Cortex of kidney (tissue), 1 donor: ENCODE measurements at places on chromosomes 13 and 19.

GRCh38 chr19:3660493-3661219, 34.1 kb upstream of the CACTIN start:
- no peak for DNase-seq

- no peak for DNase-seq
Measured at GRCh38 chr13:80242728-80243427, 98.0 kb downstream of the SPRY2 start.

DNA sequence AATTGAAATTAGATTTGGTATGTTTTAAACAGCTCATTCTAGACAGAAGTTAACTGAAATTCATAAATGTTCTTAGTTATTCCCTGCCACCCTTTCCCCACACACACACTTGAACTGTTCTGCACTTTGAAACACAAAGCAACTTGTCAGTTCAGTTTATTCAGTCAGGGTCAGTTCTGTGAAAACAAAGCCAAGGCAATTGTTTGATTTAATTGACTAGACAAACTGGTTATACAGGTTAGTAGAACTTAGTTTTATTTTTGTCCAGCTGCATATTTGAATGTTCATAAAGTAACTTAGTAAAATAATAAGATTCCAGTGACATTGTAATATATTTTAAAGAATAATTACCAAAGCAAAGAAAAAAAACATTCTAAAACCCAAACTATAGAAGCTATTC, 98.3 kb upstream of the KLF5 start:
- DNase-seq, result no peak

DNA sequence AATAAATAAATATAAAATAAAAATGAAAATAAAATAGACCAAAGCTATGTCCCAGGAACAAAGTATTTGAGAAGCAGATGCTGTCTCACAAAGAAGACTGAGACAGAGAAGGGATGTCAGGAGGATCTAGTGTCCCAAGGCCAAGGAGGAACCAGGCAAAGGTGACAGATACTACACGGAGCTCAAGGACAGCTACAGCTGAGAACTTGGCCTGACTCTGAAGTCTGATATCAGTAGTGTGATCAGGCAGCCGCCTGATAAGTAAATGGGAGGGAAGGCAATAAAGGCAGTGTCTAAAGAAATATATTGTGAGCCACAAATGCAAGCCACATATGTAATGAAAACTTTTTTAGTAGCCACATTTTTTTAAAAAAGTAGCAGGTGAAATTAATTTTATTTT, 20.4 kb upstream of the NANOS3 start:
- no peak for DNase-seq

- DNase-seq, result no peak
Measured at GRCh38 chr19:14434543-14435319, 1.6 kb downstream of the PKN1 start.

GRCh38 chr19:38264486-38265212, at the start of gene SPINT2:
Gene SPINT2 (plus strand): TSS chr19:38264573. CDS start chr19:38264893, 320 bp downstream.
- DNase-seq, result no peak

GRCh38 chr13:23822252-23822824, 66.9 kb downstream of the MIPEP start:
- DNase-seq, result no peak

- no peak for DNase-seq
Measured at GRCh38 chr13:103287659-103288058, 221.4 kb upstream of the SLC10A2 start.

DNA sequence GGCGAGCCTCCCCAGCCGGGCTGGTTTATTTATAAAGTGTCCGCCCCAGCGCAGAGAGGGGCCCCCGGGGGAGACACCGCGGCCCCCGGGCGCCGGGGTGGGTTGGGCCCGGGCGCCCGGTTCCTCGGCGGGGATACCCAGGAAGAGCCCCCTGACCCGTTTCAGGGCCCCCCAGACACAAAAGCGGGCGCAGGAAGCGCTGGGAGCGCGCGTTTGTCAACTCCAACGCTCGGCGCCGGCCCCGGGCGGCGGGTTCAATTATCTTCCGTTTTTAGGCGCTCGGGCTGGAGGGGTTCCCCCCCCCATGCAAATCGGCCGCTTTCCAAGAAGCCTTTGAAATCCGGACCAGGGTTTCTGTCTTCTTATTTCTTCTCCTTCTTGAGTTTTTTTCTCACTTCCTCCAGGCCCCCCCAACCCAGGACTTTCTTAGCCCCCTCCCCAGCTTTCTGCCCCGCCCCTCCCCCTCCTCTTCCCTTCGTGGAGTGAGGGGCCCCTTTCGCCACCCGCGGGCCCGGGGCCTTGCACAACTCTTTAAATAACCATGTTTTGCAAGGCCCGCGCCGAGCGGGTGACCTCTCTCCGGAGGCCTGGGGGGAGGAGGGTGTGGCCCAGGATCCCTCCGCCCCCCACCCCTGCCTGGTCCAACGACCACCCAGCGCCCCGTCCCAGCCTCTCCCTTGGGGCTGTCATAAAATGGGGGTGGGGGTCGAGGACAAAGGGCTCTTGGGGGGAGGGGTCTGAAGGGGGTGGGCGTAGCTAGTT, 935 bp downstream of the ARID3A start:
- DNase-seq, result no peak

- DNase-seq, result no peak
Measured at GRCh38 chr13:70634893-70635292, 526.6 kb upstream of the KLHL1 start.

DNA sequence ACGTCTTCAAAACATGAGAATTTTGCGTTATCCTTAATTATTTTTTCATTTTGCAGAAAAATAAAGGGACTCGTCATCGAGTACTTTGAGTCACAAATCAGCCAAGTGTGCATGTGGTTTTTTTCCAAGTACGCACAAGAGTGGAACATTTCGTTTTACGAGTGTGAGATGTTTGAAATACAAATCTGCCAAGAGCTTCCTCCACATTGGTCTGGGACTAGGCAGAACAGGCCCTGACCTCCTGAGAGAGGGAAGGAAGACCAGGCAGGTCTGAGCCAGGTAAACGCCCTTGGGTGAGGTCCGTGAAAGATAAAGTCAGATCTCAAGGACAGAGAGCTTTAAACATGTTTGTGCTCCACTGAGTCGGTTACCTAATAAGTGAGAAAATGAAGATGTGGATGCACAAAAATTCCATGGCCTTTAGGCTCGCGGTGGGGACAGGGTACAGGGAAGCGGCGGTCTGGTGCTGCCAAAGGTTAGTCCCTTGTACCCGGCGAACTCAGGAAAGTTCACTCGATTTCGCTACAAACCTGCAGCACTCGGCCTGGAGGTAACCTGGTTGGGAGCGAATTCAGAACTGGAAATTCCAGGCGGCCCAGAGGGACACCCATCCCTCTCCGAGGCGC, 473 bp upstream of the ITM2B start:
- DNase-seq, result no peak

DNA sequence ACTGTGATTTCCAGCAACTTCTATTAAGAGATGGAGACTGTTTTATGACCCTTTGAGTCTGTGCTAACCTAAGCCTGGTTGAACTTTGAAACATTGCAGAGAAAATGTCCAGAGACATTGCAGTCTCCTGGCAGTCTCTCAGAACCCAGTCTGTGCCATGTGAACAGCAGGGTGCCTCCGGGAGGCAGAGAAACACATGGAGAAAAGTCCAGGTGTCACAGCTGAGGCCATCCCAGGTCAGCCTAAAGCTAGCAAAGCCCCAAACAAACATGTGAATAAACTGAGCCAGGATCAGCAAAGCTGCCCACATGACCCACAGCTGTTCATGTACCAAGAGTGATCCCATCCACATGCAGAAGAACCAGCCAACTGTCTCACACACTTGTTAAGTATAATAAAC, 7.8 kb downstream of the CYP4F11 start:
- DNase-seq, result no peak

- no peak for DNase-seq
Measured at GRCh38 chr13:79901336-79901735, 420.4 kb downstream of the NDFIP2 start.

DNA sequence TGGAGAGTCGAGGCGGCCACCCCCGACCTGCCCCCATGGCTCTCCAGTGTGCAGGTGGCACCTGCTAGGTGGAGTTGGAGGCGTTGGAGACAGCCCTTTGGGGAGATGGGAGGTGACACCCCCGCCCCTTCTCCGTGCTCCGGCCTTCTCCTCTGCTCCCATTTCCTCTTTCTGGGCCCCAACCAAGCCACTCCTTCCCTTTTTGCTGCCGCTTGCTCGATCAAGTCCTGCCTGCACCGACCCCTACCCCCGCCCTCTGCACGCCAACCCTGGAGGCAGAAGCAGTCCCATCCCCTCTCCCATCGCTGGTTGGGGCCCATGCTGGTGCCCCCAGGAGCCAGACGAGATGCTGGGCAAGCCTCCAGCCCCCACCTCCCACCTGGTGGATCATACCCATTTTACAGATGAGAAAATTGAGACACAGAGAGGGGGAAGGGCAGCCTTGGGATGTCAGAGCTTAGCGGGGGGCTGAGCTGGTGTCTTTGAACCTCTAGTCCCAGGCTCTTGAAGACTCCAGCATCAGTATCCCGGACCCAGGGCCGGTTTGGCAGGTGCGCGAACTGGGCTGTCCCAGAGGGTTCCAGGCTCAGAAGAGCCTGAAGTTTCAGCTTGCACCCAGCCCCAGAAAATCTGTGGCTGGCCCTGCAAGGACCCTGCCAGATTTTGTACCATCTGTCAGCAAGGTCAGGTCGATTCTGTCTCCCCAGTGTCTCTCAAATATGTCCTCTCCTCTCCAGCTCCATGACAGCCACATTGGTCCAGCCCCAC, 10.3 kb downstream of the GNA15 start:
- DNase-seq, result no peak

- no peak for DNase-seq
Measured at GRCh38 chr13:19592657-19593180, 31.4 kb upstream of the TPTE2 start.

DNA sequence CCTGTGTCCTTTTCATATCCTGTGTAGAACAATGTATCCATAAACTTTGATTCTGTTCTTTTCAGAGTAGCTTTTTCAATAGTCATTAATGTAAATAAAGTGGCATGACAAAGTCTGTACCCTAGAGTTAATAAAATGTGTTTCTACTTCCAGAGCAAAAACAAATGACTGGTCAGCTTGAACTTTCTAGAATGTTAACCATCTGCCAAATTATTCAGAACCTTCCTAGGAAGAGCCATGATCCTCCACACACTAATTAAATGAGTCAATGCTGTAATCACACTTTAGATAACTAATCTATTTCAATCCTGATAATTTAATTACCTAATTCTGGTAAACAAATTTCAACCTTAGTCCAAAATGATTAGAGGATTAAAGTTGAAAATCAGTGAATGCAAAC, 73.2 kb downstream of the DIAPH3 start:
- DNase-seq, result no peak

DNA sequence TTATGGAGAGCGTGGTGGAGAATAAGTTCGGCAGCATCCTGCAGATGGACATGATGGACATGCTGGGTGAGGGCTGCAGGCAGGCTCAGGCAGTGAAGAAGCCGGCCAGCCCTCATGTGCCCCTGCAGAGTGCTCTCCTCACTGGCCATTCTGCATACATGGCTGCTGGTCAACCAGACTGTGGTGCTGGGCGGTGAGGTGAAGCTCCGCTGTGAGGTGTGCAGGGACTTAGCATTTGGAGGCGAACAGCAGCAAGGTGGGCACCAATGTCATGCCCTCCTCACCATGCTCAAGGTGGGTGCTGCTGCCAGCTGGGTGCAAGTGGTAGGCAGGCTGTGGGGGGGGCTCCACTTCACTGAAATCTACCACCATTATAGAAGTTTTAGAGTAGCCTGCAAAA, 5.7 kb upstream of the ZNF492 start:
- no peak for DNase-seq

DNA sequence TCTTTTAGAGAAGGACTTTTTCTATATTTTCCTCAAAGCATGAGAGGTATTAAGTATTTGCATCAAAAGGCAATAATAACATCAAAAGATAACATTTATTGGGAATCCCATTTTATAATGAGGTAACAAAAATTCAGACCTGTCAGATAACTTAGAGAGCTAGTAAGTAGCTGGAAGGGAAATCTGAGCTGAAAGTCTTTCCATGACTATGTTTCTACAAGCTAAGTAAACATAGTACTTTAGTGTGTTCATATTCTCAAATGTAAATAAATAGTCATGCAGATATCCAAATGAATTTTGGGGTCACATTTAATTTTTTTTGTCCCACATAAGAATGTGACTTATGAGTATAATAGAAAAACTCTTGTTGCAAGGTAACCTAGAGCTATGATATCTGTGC, 87.3 kb upstream of the FBXL3 start:
- DNase-seq, result no peak

GRCh38 chr13:50916701-50917184, 7.2 kb downstream of the RNASEH2B start:
- no peak for DNase-seq

GRCh38 chr19:4991538-4991937, 22.6 kb downstream of the KDM4B start:
- DNase-seq, result no peak

DNA sequence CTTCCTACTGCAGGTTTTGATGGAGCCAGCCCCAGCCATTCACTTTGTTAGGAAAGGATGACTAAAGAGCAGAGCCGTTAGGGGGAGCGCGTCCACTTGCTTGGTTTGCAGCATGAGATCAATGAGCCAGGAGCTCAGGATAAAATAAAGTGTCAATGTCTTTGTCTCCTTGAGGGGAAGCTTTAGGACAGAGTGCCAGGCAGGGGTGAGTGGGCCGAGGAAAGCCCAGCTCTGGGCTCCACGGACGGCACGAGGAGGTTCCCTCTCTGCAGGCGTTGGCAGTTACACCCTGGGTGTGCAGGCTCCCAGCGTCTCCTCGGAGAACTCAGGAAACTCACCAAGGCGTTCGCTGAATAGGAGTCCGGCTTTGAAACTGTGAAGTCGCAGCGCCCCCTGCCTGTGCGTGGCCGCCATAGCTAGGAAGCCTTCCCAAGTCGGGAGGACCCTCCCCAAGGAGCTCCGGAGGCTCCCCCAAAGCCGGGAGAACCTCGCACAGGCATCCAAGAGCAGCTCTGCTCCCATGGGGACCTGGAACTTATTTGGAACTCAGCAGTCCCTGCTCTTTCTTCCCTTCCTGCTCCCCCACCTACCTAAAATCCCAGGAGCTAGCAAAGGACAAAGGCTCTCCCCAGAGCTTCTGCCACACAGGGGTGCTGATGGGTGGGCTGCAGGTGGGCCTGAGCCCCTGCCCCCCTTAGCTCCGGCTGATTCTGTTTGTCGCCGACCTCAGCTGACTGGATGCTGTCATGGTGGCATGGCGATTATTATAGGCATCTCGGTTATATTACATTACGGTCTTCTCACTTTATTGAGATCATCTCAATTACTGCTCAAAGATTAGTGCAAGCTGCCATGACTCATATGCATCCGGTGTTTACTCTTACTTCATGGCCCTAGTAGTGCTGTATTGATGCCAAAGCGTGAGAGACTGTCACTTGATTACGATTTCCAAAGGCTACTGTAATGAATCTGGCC, 34.4 kb downstream of the GSX1 start:
- DNase-seq, result no peak

GRCh38 chr19:42627916-42628315, 33.2 kb upstream of the CEACAM8 start:
- DNase-seq, result no peak

GRCh38 chr19:32392901-32393300, 12.7 kb upstream of the DPY19L3 start:
- DNase-seq, result no peak

GRCh38 chr19:1840541-1841115, 7.7 kb downstream of the REXO1 start:
- no peak for DNase-seq

- no peak for DNase-seq
Measured at GRCh38 chr13:49655906-49656305, 27.6 kb downstream of the ARL11 start.

- no peak for DNase-seq
Measured at GRCh38 chr13:19645000-19645399, 11.5 kb downstream of the MPHOSPH8 start.

- no peak for DNase-seq
Measured at GRCh38 chr13:41546372-41547190, 89.2 kb downstream of the RGCC start.
